ENCODE measurements at places on chromosomes 12 and 14.

- no peak for DNase-seq
Measured at GRCh38 chr12:123283461-123283860, 11.8 kb upstream of the CDK2AP1 start.

- no peak for DNase-seq
Measured at GRCh38 chr14:94767321-94767878, 2.5 kb downstream of the GSC start.

DNA sequence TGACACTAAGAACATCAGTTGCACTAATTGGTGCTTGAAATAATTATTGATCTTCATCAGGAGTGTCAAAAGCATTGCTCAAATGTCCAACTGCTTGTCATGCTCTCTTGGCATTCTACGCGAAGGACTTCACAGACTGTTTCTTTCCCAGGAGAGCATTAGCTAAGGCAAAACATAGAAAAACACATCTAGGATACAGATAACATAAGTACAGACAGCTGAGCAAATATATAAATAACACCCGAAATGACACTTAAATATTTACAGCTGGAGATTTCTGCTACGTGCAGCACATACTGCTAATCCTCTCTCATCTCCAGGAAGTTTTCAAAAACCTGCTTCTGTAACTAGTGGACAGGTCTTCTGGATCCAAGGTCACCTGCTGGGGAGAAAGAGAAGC lies 120.0 kb upstream of the PRMT8 start:
- DNase-seq: no peak

GRCh38 chr14:81170829-81171195 lies 49.9 kb downstream of the GTF2A1 start:
- no peak for DNase-seq
